ENCODE measurements at places on chromosomes 12 and 14.
A peak's percentile ranks its signal among the peaks of the same experiment; 100 is the strongest.

DNA sequence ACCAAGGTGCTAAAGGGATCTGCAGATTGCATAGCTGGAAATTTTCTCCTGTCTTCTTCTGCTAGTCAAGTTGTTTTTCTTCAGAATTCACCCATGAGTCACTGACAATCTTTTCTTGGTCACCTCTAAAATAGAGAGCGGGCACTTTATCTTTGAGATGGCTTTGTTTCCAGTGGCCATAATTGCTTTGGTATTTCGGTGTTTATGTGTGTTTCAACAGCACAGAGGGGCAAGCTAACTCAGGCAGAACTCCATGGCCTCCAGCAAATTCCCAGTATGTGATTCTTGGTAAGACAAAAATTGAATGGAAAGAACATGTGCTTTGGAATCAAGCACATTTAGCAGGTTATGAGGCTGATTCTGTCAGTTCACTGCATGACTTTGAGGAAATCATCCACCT, 656.8 kb downstream of the VRK1 start:
- no peak for DNase-seq

- DNase-seq = no peak
Observed at GRCh38 chr12:94841904-94842610, 161.4 kb downstream of the NDUFA12 start.

- no peak for DNase-seq
Observed at GRCh38 chr14:90616881-90617280, 199.3 kb downstream of the TTC7B start.

DNA sequence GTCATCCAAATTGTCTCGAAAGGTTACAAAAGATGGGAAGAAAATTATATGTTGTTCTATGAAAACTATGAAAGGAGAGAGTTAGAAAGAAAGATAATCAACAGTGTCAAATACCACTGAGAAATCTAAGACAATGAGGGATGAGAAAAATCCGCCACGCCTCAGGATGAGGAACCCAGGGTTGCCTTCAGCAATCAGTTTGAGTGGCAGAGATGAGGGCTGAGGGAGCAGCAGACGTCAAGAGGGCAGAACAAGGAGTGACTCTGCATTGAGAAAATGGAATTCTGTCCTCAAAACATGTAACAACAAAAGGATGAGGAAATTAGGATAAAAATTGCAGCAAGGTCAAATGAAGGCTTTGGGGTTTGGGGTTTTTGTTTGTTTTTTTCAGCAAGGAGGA, 18.3 kb upstream of the OXA1L start:
- no peak for DNase-seq

- peak; percentile 60 for DNase-seq
Observed at GRCh38 chr12:50055831-50056638, 1.4 kb upstream of the ASIC1 start.

GRCh38 chr14:39666386-39666785, 234.2 kb upstream of the FBXO33 start:
- no peak for DNase-seq

DNA sequence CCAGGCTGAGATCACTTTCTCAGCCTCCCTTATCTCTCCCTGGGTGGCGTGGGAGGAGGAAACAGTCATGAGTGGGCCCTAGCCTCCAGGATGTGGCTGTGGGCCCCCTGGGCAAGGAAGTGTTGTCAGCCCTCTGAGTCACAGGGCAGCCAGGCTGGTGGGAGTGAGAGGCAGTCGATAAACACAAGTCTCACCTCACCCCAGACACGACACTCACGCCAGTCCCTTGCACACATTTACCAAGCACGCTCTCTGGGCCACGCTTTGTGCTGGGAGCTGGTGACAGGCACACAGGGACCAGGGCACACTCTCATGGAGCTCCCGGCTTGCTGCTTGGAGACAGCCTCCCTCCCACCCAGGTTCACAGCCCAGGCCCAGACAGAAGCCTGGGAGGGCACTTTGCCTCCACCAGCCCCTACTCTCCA, 1.9 kb upstream of the KRT79 start:
- DNase-seq = peak; percentile 25

GRCh38 chr12:49288412-49288853, 6.5 kb upstream of the PRPH start:
- DNase-seq = peak; percentile 80

Measured in CD4-positive, alpha-beta T cell treated with Interferon alpha-2 for 1 hour (primary cell).